ENCODE measurements at places on chromosomes 3 and 15.

DNA sequence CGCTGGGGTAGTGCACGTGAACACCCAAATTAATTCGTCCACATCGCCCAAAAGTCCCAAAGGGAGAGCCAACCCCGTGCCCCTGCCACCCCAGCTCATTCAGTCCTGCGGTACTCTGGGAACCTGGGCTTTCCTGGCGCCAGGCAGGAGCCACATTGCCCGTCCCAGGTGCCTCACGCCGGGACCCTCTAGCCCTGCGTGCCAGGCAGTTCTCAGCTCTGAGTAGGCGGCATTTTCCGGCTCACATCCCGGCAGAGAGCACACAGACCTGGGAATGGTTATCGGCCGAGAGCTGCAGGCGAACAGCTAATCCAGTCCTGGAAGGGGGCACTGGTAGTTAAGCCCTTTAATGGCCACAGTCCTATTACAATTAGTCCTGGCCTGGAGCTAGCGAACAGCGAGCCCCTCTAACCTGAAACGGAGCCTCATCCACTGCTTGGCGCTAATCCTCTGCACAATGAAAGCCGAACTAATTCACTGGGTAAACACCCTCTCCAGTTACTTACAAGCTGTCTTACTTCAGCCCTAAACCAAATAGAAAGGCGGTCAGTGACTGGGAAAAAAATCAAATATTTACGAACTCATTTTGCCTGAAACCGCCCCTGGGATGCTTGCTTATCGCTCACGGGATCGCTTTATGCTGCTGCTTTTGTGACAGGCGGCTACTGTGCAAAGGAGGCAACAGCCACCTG, 254.6 kb upstream of the SOX14 start:
- DNase-seq, result no peak

DNA sequence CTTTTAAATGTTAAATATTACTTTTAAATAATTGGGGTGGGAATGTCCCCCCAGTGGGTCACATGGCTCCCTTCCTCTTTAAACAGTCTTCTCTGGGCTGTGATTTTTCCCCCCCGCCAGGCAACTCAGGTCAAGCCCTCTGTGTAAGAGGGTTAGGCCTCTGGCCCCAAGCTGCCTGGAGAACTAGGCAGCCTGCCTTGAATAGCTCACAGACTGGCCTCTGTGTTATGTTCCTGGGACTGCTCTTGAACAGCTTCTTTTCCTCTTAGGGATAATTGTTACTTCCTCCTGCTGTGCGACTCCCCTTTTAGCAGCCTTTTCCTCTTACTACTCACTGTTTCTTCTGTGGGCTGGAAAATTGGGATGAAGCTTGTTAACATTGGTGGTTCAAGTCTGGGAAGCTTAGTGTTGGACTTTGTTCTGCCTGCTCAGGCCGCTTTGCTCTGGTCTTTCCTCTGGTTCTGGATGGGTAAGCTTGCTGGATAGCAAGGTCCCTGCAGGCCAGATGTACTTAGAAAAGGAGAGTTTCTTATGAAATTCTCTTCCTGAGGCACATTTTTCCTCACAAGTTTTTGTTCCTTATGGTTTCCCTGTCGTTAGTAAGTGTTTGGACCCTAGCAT, 2.2 kb downstream of the TEX264 start:
- DNase-seq, result no peak

GRCh38 chr15:94300612-94301011, 69.3 kb downstream of the MCTP2 start:
- DNase-seq, result no peak

DNA sequence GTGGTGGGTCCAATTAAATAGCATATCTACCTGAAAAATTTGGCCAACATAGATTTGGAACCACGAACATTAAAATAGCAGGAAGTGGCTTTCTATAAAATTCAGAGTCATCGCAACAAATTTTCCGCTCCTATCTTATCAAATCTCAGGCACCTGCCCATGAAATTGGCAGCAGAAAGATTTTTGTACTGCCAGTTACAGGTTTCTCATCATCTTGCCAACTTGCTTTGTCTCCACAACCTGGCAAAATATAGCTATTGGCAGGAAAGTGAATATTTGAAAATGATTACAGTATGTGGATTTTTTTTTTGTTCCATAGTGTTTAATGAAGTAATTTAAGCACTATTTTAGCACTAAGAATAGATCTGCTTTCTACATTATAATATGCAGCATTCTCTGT, 161.6 kb upstream of the LRRC3B start:
- no peak for DNase-seq

- no peak for DNase-seq
Measured at GRCh38 chr3:9736831-9737230, 5.3 kb downstream of the BRPF1 start.

DNA sequence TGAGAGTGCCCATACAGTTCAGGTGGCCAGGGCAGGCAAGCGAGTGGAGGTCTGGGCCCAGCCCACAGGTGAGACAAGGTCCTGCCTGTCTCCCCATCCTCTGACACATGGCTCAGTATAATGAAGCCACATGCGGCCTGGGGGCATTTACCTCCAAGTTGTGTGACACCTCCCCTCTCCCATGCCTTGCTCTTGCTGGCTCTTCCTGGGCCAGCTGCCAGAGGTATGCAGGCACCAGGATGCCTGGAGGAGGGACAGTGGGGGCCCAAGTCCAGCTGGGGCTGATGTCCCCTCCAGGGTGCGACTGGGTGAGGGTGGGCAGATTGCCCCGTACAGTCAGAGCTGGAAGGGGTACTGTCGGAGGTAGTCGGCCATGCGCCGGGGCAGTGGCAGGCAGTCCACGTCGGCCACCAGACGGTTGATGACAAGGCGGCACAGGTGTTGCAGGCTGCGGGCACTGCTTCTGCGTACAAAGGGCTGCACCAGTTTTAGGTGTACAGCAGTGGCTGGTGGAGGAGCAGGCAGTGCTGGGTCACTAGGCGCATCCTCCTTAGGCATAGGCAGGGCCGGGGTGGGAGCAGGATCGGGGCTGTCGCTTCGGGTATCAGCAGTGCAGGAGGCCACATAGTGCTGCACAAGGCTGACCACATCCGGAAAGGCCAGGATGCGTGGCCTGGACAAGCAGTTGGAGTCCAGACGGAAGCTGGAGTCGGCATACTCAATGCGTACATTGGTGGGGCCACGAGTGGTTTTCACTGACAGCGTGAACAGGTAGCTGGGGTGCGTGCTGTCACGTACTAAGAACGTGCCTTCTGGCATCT, 4.1 kb downstream of the CISH start:
- no peak for DNase-seq

Data from RKO (cell line).